ENCODE measurements at places on chromosomes 2 and 18.

DNA sequence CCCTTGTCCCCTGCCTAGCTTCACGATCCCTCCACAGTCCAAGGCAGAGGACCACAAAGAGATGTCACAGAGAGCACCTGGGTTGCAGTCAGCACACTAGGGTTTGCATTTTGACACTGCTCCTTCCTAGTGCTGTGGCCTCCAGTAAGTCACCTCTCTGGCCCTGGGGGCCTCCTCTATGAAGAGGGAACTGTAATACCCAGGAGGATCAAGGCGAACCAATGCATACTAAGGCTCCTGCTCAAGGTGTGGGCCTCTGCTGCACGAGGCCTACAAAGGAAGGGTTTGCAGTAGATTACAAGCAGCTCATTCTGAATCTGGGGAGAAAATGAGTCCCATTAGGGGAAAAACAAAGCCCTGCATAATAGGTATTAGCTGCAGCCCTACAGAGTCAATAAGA is 72.3 kb upstream of the FZD7 start:
- no peak for DNase-seq

- DNase-seq, result no peak
Measured at GRCh38 chr2:46388881-46389280, 90.5 kb upstream of the TMEM247 start.

GRCh38 chr2:14423145-14423906 is 209.2 kb upstream of the LRATD1 start:
- no peak for DNase-seq

DNA sequence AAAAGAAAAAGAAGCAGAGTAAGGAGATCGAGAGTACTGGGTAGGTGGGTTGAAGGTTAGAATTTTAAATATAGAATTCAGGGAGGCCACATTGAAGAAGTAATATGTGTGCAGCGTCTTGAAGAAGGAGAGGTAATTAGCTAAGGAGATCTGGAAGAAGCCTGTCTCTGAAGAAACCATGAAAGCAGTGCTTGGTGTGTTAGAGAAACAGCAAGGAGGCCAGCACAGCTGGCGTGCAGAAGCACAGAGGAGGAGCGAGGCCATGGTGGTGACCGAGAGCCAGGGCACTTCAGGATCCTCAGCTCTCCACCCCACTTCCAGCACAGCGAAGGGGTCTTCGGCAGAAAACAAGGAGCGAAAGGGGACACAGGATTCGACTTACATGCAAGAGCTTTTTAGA is 305.8 kb downstream of the STK39 start:
- DNase-seq, result no peak

DNA sequence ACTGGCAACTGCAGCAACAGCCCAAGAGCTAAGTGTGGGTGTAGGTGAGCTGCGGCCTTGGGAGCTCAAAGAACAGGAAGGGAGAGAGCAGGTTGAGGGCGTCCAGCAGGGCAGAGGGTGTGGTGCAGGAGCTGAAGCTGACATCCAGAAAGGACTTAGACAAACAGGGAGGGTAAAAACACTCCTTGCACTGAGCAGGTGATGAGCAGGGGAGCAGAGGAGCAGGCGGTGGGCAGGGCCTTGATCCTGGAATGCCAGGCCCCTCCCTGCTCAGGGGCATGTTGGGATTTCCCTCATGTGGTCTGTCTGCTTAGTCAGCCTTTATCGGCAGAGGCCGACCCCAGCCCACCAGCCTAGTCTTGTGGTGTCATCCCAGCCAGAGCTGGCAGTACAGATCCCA is 63.6 kb downstream of the VSNL1 start:
- DNase-seq, result no peak

DNA sequence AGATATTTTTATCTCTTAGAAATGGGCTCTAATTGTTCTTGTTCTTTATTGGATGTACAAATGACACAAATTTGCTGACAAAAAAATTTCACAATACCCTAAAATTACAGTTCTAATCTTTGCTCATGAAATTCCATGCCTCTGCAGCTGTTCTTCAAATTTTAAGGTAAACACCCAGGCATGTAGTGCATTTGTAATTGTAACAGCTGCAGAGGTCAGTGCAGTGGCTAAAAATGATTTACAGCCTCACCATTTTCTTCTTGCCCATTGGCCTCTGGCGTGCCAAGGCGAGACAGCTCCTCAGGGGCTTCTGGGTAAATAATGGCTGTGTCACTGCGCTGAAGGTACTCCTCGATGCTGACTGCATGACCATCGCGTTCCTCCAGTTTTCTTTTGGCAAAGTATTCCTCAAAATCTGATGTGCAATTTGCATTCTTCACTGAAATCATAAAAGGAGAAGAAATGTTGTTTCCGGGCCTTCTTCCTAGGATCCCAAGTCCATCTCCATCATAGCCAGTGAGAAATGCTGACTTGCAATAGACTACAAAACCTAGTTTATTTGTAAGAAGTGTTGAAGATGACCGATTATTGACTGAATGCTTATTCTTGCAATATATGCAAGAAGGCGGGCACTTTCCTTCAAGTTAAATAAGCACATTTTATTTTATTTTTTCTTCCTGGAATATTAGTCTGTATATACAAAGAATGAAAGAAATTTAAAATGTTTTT is 115.2 kb downstream of the ZEB2 start:
- DNase-seq, result no peak

DNA sequence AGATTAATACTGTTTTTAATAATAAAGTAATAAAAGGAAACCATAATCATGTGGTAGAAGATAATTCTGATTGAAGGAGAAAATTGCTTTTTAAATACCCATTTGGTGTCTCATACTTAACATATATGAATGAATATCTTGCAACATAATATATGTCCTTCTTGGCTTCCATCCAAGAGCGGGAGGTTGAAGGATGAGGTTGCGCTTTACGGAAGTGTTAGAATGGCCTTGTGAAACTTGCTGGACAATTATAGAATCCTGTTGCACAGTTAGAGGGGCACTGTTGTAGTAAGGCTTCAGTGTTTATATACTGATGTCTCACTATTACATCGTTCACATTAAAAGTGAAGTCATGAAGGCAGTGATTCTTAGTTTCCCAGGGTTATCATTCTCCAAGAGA is 9.4 kb downstream of the INSIG2 start:
- DNase-seq, result no peak

GRCh38 chr2:37721201-37721560 is 49.7 kb upstream of the CDC42EP3 start:
- no peak for DNase-seq

DNA sequence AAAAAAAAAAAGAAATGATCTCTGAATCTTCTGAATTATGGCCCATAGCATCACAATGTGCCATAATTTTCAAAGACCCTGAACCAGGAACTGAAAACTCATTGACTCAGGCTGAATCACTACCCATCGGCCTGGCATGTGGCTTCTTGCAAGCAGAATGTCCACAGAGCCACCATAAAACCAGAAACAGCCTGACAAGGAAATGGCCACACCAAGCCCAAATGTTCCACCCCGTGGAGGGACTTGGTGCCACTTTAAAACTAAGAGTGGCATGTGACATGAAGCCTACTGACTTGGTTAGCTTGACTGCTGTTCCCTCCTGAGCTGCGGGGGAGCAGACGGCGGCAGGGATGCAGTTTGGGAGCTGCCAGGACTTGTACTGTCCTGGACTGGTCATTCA is 71.2 kb upstream of the RBM44 start:
- no peak for DNase-seq

DNA sequence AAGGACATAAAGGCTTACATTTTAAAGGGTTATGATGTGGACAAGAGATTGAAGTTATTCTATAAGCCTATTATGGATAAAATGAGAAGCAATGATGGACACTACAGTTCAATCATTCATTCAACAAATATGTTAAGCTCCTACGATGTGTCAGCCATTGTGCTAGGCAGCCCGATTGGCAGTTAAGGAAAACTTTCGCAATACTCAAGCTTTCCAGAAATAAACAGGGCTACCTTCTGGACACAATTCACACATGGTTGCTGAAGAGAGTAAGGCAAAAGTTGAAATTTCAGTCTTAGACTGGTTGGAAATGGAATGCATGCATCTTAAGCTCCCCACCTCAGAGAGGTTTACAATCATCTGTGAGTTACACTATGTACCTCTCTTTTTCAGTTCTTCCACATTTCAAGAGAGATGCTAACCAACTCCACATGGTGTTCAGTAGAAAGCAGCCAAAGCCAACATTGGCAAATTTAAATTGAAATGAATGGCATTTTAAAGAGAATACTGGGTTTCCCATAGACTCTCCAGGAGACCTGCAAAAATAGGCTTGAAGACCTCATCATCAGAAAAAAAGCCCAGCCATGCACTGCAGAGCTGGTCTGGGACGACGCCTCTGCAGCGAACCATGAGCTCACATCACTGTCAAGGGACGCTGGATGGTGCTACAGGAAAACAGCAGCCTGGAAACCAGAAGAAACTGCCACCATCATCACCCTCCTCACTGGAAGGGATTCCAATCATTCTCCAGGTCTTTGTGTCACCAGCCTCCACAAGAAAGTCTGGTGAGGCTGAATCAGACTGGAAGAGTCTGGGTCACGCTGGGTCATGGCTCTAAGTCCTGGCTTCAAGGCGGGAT is 276.3 kb downstream of the AFF3 start:
- peak; percentile 76 for DNase-seq

DNA sequence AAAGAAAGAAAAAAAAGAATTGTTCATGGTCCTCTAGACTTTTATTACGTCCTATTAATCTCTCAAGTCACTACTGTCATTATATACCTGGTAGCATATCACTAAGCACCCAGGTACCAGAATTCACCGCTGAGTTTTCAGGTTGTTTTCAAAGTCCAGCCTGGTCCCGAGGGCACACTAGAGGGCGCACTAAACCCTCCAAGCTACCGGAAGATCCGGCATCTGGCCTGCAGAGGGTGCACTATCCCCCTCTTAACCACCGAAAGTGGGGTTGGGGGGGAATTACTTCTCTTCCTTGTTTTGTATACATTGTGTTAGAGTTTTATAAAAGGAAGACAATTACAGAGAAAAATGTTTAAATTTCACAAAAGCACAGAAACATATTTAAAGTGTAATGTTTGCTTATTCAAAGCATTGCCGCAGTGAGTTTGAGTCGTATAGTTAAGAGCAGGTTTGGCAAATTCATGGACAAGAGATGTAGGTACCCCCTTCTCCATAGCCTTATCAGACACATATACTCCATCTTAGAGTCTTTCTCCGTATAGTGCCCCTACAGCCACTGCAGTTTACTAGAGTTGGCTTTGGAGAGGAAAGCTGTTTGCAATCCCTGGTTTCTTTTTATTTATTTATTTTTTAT is 19.2 kb downstream of the MOGAT1 start:
- DNase-seq, result peak; percentile 71

- DNase-seq, result no peak
Measured at GRCh38 chr2:173441222-173441621, 86.5 kb downstream of the CDCA7 start.

GRCh38 chr2:188381614-188382013 is 89.9 kb downstream of the GULP1 start:
- DNase-seq, result peak; percentile 72

- no peak for DNase-seq
Measured at GRCh38 chr2:174761837-174762236, 2.4 kb downstream of the CHRNA1 start.

- no peak for DNase-seq
Measured at GRCh38 chr2:171235262-171235881, 74.7 kb upstream of the TLK1 start.

DNA sequence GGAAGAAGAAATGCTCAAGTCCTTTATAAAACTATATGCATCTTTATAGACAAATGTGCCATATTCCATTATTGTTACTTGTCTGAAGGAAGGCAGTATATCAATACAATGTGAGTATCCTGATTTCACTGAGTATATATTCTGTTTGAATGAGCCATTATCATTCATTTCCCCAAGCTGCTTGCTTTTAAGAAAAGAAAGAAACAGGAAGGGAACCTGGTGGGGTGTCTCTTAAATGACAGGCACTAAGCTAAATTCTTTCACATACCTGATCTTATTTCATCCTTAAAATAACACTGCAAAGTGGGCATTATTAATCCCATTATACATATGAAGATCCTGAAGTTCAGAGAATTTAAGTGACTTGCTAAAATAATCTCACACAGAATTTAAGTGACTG is 307.9 kb downstream of the SLC8A1 start:
- DNase-seq, result no peak

DNA sequence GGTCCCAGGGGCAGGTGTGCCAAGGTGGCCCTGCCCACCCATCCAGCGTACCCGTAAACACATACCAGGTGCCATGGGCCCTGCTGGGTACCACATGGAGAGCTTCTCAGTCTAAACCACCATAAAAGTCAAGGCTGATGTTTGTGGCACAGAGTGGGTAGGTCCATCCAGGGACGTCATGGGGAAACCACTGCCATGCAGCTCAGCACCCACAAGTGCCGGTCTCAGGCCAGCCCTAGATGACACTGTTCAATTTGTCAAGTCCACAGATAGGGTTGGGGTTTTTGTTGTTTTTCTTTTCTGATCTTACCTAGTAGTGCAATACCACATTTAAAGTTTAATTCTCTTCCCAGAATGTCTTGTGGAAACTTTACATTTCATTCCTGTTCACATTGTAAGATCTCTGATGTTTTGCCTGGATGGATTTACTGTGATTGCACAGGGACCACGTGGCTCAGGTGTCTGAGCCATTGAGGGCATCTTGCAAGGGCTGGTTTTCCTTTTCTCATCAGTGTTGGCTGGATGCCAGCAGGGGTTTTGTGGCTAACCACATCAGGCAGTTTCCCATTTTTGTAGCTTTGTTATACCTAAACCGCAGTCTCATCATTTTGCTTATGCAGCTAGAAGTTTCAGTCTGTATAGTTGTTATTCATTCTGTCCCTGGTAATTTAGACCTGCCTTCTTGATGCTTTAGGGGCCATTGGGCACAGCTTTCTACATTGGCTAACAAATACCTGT is 64.7 kb downstream of the STK25 start:
- DNase-seq, result peak; percentile 85

- DNase-seq, result no peak
Measured at GRCh38 chr2:119181791-119182445, 23.4 kb upstream of the C1QL2 start.

DNA sequence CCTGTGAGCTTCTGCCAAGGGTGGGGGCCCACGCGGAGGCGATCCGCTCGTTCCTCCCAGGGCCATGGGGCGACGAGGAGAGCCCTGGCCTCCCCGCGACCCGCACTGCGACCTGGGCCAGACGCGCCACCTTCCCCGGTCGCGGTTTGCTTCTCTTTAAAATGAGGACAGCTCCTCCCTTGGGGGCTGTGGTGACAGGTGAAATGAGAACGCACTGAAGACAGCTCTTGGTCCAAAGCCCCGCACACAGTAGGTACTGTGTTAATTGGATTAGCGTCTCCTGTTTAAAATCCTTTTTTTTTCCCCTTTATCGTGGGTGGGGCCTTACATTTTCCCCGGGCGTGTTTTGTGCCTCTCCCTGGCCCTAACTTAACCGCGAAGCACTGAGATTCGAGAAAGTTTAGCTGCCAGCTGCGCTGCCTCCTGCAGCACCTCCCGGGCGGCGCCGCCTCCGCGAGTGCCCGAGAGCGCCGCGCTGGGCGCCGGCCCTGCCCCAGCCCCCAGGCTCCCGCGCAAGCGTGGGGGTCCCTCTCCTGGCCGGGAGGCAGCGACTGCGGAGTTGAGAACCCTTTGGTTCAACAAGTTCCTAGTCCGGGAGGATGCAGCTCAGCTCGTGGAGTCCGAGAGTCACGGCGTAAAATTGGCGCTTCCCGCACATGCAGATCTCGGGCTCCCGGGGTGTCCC is 1.1 kb downstream of the HPCAL1 start:
- peak; percentile 38 for DNase-seq

Measured in astrocyte of the spinal cord (primary cell).